ENCODE measurements at places on chromosomes 7 and 10.

DNA sequence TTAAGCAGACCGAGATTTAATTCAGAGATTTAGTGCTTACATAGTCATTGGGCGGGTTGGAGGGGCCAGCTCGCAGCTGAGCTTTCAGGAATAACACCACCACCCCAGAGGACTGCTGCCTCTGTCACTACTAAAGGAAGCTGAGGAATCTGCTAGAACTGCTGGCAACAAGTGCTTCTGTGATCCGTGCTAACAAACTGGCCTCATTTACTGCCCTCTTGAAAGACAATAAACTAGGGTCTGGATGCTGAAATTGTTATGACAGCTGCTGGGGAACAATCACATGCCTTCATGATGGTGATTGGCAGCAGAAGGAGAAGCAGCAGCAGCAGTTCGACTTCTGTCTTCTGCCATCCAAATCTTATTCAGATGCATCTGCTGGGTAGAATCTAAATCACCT lies 285.5 kb upstream of the TAC1 start:
- H3K4me3 ChIP-seq: no peak overlapping the region
- no peaks in the 10 kb centered on the region for H3K36me3 ChIP-seq
- no peak for DNase-seq
- H3K4me1 ChIP-seq: no peaks in the 10 kb centered on the region
- H3K27me3 ChIP-seq: no peaks in the 10 kb centered on the region

GRCh38 chr7:111593343-111593742 lies 31.1 kb upstream of the IMMP2L start:
- no peaks in the 10 kb centered on the region for H3K36me3 ChIP-seq
- H3K4me3 ChIP-seq: no peak overlapping the region
- no peak for DNase-seq
- no peak overlapping the region for H3K27ac ChIP-seq
- no peaks in the 10 kb centered on the region for H3K4me1 ChIP-seq

GRCh38 chr10:113520690-113521474 lies 32.0 kb upstream of the HABP2 start:
- H3K4me1 ChIP-seq: no peaks in the 10 kb centered on the region
- DNase-seq: peak; percentile 82
- no peak overlapping the region for H3K27ac ChIP-seq
- H3K27me3 ChIP-seq: no peaks in the 10 kb centered on the region
- H3K36me3 ChIP-seq: no peaks in the 10 kb centered on the region

DNA sequence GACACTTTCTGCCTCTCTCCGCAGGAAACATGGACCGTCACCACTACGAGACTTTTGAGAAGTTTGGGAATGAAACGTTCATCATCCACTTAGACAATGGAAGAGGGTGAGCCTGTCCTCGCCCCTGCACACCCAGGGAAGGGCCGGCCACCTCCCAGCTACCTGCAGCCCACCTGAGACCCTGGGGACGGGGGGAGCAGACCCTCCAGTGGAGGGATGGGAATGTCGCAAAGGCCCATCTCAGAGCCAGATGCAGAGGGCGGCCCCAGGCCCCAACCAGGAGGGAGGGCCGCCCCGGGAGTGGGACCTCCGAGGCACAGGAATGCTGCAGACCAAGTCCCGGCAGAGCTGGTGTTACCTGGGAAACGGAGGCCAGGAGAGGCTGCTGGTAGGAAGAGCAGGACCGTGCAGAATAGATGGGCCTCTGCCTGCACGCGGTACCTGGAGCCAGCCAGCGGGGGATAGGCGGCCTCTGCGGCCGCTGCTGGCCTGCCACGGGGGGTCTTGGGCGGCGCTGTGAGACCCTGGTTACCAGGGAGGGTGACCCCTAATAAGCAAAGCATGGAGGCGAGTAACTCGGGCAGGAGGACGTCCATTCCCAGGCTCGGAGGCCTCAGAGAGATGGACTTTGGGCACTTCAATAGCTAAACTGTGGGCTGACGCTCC lies 32.9 kb upstream of the FOXL3 start:
- peaks cover 100% of the 10 kb centered on the region for H3K36me3 ChIP-seq
- no peaks in the 10 kb centered on the region for H3K4me1 ChIP-seq
- H3K4me3 ChIP-seq: no peak overlapping the region

GRCh38 chr7:57211428-57212100 lies 79.3 kb upstream of the ZNF479 start:
- no peaks in the 10 kb centered on the region for H3K27me3 ChIP-seq
- H3K27ac ChIP-seq: no peak overlapping the region
- no peak overlapping the region for H3K4me3 ChIP-seq
- DNase-seq: no peak
- no peaks in the 10 kb centered on the region for H3K4me1 ChIP-seq

DNA sequence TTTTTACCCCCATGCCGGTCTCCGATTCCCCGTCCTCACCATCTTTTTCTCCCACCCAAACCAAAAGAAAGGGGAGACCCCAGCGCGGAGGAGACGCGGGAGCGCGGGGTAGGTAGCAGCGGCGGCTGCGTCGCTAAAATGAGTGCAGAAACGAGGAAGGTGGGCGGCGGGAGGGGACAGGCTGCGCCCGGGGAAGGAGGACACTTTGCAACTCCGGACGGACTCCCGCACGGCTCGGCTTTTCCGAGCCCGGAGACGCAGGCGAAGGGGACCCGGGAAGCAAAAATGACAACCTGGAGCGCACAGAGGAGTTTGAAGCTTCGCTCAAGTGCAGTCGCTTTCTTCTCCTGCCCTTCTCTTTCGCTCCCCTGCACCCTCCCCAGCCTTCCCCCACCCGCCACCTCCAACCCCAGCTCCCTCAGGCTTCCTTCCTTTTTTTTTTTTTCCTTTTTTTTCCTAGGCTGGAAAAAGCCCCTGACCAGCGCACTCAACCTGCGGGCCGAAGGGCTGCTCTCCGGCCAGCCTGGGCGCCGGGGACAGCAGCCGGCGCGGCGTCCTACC lies 453 bp downstream of the SFMBT2 start:
- DNase-seq: no peak
- peak overlapping the region; percentile 33 for H3K27ac ChIP-seq
- H3K36me3 ChIP-seq: no peaks in the 10 kb centered on the region
- peaks cover 12% of the 10 kb centered on the region for H3K4me1 ChIP-seq
- H3K27me3 ChIP-seq: peaks cover 21% of the 10 kb centered on the region

DNA sequence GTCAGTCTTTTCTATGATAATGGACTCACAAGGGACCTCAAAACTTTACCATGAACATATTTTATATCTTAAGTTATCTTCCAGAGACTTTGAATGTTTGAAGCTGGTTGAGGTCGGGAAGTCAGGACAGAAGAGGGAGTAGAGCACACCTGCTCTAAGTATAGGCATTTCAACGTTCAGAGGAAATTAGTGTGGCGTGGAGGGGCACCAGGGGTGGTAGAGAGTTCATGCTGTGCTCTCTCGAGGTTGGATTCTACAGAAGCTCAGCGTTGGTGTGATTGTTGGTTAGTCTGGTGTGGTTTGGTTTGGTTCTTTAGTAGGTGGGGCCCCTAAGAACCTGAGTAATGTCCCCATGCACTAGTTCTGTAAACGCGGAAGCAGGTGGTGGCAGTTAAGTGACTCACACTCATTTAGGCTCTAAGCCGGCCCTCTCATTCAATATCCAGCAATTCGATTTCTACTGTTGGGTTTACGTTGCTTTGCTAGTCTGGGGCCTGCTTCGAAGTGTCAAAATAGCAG lies 19.8 kb downstream of the CNTNAP2 start:
- no peak overlapping the region for H3K27ac ChIP-seq
- H3K36me3 ChIP-seq: no peaks in the 10 kb centered on the region
- no peaks in the 10 kb centered on the region for H3K27me3 ChIP-seq
- H3K4me3 ChIP-seq: no peak overlapping the region
- H3K4me1 ChIP-seq: no peaks in the 10 kb centered on the region

DNA sequence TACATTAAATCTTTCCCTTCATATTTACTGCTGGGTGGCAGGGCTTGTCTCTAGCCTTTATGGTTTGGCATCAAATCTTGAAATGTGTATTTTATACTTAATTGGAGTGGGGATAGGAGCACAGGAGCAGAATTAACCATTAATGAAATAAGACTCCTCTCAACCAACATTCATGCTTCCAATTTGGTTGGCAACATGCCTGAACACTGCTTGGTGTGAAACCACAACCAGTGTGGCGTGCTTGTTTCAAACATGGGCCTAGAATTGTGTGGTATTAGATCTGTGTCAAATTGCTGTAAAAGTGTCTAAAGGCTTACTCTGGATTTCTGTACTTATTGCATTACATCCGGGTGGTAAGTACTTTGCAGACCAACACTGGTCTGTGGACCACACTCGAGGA lies 25.1 kb upstream of the VPS41 start:
- H3K27me3 ChIP-seq: no peaks in the 10 kb centered on the region
- no peak for DNase-seq
- no peak overlapping the region for H3K4me3 ChIP-seq
- H3K36me3 ChIP-seq: no peaks in the 10 kb centered on the region

DNA sequence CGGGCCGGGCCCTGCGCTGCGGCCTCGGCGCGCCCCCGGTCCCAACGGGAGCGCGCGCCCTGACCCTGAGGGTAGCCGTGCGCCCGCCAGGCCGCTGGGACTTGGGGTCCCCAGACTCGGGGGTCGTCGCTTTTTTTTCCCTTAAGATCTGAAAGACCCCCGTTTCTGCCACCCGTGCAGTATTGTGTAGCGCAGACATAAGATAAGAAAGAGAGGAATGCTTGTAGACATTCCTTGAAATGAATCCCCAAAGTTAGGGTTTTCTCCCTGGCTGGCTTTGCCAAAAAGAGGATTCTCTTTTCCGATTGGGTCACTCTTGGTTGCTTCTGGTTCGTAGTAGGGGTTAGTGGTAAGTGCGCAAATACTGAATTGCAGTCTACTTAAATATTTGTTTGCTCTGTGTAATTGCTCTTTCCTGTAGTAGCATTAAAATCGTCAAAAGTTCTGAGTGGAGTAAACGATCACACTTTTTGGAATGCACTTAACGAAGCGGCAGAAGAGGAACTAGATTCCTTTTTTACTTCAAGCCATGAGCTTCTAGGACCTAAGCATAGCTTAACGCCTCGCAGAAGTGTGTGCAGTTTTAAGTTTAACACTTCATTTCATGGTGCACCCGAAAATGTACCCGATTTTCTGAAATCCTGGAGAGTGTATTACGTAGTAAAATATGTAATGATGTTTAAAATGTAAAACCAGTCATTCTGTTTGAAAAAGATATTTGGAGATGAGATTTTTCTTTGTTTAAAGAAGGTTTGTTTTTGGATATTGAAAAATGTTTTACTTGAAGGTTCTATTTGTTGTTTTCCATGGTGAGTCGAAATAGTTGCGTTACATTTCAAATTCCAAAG lies 1.3 kb downstream of the CUL1 start:
- H3K4me3 ChIP-seq: peak overlapping the region; percentile 78
- no peak for DNase-seq
- no peaks in the 10 kb centered on the region for H3K4me1 ChIP-seq
- H3K36me3 ChIP-seq: no peaks in the 10 kb centered on the region
- H3K27me3 ChIP-seq: no peaks in the 10 kb centered on the region

GRCh38 chr10:98463016-98463415 lies 16.3 kb upstream of the HPS1 start:
- H3K36me3 ChIP-seq: no peaks in the 10 kb centered on the region
- DNase-seq: no peak
- H3K27me3 ChIP-seq: no peaks in the 10 kb centered on the region
- no peak overlapping the region for H3K27ac ChIP-seq

DNA sequence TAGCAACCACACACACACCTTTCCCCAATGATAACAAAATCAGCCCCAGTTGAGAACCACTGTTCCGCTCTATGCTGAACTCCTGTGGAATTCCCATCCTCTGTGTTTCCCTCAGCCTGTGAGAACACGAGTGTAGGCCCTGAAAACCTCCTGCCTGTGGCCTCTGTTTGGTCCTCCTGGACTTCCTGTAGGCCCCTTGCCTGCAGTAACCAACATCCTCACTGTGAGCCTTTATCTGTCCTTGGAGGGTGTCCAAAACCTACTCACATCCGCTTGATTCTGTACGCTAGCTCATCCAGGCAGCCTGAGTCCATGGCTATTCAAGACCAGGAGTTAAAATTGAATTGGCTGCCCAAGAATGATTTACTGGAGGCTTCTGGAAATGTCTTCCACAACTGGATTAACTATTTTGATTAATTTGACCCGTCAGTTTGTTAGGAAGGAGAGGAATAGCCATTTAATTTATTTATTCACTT lies 149.8 kb downstream of the AKR1D1 start:
- DNase-seq: no peak
- H3K36me3 ChIP-seq: no peaks in the 10 kb centered on the region
- no peaks in the 10 kb centered on the region for H3K27me3 ChIP-seq
- H3K4me1 ChIP-seq: no peaks in the 10 kb centered on the region
